Testis (tissue), 5 donors: ENCODE measurements at places on chromosomes 4 and X.

DNA sequence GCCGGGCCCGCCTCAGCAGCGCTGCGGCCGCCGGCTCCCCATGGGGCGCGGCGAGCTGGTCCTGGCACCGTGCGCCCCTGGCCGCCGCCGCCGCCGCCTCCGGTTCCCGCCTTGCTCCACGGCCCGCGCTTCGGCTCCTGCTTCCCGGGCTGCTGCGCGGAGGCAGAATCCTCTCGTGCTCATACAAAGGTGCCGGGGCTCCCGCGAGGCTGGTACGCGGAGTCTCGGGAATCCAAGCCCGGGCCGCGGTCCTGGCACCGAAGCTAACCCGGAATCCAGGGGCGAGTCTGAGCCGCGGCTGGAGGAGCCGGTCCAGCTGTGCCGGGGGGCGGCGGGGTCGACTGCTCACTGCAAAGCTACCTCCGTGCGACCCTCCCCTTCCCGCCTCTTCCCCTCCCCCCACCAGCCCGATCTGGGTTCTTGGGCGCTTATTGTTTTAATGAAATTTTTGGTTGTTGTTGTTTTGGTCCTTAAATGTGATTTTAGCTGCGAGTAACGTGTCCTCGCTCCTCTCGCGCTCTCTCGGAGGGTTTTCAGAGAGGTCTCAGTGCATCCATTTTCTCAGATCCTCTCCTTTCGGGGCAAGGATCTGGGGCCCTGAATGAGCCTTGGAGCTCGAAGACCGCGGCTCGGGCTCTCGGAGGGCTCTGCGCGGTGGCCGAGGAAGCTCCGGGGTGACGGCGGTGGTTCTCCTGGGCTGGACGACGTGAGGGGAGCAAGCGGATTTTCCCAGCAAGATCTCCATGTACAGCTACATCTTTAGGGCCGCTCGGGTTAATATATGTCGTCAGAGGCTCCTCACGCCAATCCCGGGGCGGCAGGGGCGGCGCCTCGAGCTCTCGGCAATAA lies at the start of gene HAND2:
TSS of gene HAND2 (minus strand) at position 753 of the 849 bp plus-strand sequence. CDS start 940 bp downstream, outside the sequence.
- H3K4me1 ChIP-seq = peaks cover 6% of the 10 kb centered on the region
- H3K27me3 ChIP-seq = no peaks in the 10 kb centered on the region
- peak; percentile 81 for DNase-seq
- no peaks in the 10 kb centered on the region for H3K36me3 ChIP-seq

GRCh38 chrX:86047174-86047935 lies at the start of gene CHM:
Gene CHM (minus strand): TSS chrX:86047558. CDS start chrX:86047532, 26 bp downstream.
- DNase-seq = peak; percentile 90
- no peaks in the 10 kb centered on the region for H3K4me1 ChIP-seq
- H3K27me3 ChIP-seq = no peaks in the 10 kb centered on the region
- H3K36me3 ChIP-seq = no peaks in the 10 kb centered on the region
- peak within 1 kb of the TSS; percentile 86 for H3K27ac ChIP-seq

- H3K36me3 ChIP-seq = no peaks in the 10 kb centered on the region
- no peak overlapping the region for H3K4me3 ChIP-seq
- no peak for DNase-seq
Measured at GRCh38 chr4:57158762-57159161, 48.6 kb upstream of the IGFBP7 start.

DNA sequence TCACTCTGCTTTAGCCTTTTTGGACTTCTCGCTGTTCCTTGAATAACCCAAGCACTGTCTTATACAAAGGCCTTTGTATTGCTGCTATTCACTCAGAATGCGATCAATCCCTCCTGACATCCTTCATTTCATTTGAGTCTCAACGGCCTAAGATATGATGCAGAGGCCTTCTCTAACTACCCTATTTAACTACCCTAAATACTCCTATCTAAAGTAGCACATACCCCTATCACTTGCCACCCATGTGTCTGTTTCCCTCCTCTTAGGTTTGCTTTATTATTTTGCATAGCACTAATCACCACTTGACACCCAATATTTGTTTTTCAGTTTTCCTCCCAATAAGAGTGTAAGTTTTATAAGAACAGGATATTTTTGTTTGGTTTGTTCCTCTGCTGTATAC lies 42.3 kb upstream of the ACSL4 start:
- DNase-seq = no peak
- no peaks in the 10 kb centered on the region for H3K4me1 ChIP-seq
- H3K4me3 ChIP-seq = no peak overlapping the region
- H3K36me3 ChIP-seq = no peaks in the 10 kb centered on the region

GRCh38 chr4:1985294-1985693 lies 23.5 kb downstream of the NELFA start:
- no peak overlapping the region for H3K4me3 ChIP-seq
- no peaks in the 10 kb centered on the region for H3K27me3 ChIP-seq
- H3K36me3 ChIP-seq = no peaks in the 10 kb centered on the region
- H3K27ac ChIP-seq = no peak overlapping the region
- no peak for DNase-seq

- H3K27me3 ChIP-seq = no peaks in the 10 kb centered on the region
- no peak for DNase-seq
- no peak overlapping the region for H3K4me3 ChIP-seq
- H3K4me1 ChIP-seq = no peaks in the 10 kb centered on the region
- no peaks in the 10 kb centered on the region for H3K36me3 ChIP-seq
Measured at GRCh38 chr4:115154826-115155225, 41.4 kb upstream of the NDST4 start.

GRCh38 chr4:26647523-26648224 lies 63.8 kb downstream of the TBC1D19 start:
- H3K4me3 ChIP-seq = no peak overlapping the region
- H3K36me3 ChIP-seq = no peaks in the 10 kb centered on the region
- H3K27me3 ChIP-seq = no peaks in the 10 kb centered on the region
- no peak for DNase-seq
